ENCODE measurements at places on chromosomes 7 and 10.

- DNase-seq, result no peak
Measured at GRCh38 chr7:48111596-48111995, 22.5 kb downstream of the UPP1 start.

DNA sequence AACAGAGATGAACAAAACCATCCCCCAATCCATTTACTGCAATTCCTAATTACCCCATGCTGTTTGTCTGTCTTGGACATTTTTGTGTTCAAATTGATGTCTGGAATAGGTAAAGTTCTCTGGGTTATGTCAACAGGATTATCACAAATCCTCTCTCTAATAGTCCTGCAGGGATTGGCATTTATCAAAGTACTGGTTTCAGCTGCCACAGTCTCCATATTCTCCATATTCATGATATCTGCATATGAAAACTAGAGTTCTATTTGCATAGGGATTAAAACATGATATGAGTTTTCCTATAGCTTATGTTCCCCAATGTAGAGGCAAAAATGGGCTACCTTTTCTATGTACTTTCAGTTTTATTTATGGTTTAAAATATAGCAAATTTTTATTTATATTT is 355.8 kb downstream of the ADRA2A start:
- no peak for DNase-seq

DNA sequence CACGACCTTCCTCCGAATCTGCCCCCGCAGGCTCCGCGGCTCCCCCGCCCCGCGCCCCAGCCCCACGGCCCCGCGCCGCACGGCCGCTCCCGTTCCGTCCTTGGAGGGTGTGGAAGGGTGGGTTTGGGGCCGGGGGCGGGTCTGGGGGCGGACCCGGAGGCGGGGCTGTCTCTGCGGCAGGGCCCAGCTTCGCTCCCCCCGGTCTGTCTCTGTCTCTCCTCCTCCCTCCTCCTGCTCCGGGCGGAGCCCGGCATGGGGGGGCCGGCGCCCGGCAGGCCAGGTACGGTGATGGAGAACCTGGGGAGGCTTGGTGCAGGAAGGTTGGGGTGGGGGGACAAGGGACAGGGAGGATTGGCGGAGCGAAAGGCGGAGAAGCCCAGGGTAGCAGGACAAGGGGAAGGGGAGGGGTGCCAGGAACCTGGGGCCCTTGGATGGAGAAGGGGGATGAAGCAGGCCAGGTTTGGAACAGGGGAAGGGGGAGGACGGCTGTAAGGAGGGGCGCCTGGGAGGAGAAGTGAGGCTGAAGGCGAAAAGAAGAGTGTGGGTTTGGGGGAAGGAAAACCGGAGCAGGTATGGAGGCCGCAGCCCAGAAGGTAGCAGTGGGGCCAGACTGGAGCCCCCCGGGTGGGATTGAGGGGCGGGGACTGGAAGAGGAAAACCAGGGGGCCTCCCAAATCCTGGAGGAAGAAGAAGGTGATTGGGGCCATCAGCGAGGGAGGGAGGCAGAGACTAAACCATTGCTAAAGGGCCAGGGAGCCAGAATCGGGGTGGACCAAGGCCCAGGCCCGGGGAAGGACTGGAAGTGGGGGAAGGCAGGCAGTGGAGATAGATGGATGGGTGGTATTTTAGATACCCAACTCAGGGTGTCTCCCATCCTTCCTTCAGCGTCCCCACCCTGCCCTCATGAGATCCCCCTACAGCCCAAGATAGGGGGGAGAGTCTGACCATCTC is at the start of gene NYAP1:
NYAP1 (plus strand) TSS at position 206 of the 951 bp plus-strand sequence. CDS start 1,385 bp downstream, outside the sequence.
- peak; percentile 46 for DNase-seq

- no peak for DNase-seq
Measured at GRCh38 chr7:46809886-46810285, 772.0 kb downstream of the TNS3 start.

DNA sequence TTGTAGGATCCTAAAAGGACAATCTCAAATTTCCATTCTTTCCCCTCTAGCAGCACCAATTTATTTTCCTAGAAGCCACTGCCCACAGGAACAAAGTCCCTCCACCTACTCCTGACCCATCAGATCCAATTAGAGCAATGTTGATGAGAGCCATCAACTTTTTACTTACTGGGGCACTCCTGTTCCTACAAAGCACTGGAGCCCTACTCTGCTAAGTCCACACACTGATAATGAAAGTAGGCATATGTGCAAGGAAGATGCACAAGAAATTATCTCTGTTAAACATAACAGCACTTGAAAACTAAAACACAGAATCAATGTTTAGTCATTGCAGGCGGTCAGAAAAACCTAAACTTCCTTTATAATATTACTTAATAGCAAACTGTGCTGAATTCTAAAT is 3.6 kb downstream of the HERPUD2 start:
- DNase-seq, result no peak

GRCh38 chr7:110647266-110647665 is 443.7 kb upstream of the LRRN3 start:
- DNase-seq, result no peak

DNA sequence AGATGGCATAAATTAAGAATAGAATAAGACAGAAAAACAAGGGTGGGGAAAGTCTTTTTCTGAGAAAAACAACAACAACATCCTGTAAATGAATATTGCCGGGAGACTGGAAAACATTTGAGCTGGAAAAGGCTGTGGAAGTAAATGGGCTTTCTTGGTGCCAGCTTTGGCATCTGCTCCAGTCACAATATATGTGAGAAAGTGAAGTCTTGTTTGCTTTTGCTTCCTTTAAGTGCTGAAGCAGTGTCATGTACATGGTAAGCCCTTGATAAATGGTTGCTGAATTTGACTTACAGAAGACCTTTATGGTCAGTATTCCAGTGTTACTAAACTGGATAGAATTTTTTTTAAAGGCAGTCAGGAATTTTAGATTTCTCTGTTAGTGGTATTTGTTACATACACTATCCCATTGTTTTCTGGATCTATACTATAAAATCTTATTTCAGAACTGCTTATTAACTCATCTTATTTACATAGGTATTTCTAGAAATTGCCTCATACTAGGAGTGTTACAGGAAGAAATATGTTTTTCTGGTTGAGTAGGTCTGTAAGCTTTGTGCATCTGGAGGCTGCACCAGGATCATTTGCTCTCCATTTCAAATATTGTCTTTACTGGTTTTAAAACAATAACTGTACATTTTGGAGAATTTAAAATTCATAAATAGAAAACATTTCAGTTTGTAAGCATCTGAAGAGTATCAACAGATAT is 201.7 kb upstream of the FOXP2 start:
- DNase-seq, result no peak

GRCh38 chr7:1259621-1260243 is 27.1 kb downstream of the UNCX start:
- no peak for DNase-seq

- DNase-seq, result no peak
Measured at GRCh38 chr10:23604613-23605012, 165.7 kb downstream of the OTUD1 start.

- no peak for DNase-seq
Measured at GRCh38 chr7:20521243-20521642, 94.2 kb upstream of the ABCB5 start.

- no peak for DNase-seq
Measured at GRCh38 chr7:252981-253380, 37.0 kb upstream of the FOXL3 start.
